Pericardium fibroblast (primary cell): ENCODE measurements at places on chromosomes 4 and X. TPM values are rescaled to one million over a fixed set of nuclear protein-coding genes. Genes with fewer than 3 reads are reported as not detected.

Gene PGAM4
- total RNA-seq, result not detected in 2 replicates

Gene TMEM31
- total RNA-seq, result not detected in 2 replicates

Gene FGB
- not detected in 2 replicates for total RNA-seq

Gene DUX4
- not detected in 2 replicates for total RNA-seq

Gene MAGEE2
- total RNA-seq, result not detected in 2 replicates
